ENCODE measurements at places on chromosomes 2 and 18. TPM values are rescaled to one million over a fixed set of nuclear protein-coding genes. Genes with fewer than 3 reads are reported as not detected.

DNA sequence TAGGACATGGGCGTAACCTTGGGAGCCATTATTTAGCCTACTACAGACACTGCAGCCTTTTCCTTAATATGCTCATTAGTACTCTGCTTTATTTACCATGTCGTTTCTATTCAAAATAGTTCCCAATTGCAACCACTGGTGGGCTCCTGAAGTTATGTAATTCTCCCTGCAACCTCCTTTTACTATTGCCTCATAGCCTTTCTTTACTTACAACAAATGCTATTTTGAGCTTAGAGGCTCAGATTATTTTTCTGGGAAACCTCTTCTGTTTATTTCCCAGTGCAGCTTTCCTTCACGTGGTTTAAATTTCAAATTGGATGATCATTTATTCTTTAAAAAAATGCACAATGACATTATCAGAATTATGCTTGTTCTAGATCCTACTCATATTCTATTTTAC lies 492.3 kb upstream of the TMEFF2 start:
- DNase-seq: no peak

DNA sequence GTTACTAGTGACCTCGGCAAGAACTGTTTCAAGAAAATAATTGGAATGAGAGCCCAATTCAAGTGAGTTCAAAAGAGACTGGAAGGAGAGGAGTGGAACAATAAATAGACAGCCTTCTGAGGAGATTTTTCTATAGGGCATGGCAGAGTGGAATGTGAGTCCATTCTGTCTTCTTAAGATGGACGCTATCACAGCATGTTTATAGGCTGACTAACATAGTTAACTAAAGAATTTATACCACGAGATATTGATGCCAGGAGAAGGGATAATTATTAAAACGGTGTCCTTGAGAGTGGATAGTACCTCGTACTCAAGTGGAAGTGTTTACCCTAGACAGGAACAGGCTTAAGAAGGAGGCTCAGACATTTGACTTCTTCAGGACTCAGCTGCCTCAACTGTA lies 143.5 kb upstream of the RBBP8 start:
- no peak for DNase-seq

DNA sequence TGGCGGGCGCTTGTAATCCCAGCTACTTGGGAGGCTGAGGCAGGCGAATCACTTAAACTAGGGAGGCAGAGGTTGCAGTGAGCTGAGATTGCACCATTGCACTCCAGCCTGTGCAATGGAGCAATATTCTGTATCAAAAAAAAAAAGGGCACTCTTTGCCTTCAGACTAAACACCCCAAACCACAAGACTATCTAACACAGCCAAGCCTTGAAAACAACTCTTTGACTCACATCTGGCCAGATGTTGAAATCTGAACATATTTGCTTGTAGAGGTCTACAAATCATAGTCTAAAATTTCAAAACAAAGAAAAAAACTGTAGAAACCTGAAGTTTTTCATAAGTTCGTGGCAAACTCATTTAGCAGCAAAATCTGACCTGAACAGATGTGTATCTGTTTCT lies 94.9 kb downstream of the FAM161A start:
- DNase-seq: no peak

DNA sequence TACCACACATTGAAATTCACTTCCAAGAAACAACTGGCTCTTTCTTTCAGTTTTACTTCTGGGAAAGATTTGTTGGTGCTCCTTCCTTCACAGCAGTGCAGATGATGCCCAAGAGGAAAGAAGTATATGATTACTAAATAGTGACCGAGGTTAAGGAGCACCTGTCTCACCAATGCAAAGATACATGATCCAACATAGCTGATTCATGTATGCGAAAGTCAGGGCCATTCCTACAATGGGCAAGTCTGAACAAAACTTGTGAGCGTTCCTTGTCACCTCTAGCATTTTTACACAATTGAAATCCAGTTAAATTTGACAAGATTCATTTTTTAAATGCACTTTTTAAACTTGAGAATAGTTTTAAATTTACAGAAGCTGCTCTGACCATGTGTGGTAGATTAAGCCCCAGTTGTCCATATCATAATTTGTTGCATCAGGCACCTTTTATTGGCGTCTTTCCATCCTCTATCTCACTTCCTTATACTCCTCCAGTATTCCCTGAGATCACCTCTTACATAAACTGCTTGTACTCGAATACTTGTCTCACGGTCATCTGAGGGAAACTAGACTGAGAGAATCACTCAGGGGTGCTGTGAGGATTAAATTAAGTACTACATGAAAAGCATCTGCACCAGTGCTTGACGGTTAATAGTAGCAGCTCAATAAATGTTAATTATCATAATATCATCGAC lies 438.8 kb upstream of the CDH20 start:
- no peak for DNase-seq

DNA sequence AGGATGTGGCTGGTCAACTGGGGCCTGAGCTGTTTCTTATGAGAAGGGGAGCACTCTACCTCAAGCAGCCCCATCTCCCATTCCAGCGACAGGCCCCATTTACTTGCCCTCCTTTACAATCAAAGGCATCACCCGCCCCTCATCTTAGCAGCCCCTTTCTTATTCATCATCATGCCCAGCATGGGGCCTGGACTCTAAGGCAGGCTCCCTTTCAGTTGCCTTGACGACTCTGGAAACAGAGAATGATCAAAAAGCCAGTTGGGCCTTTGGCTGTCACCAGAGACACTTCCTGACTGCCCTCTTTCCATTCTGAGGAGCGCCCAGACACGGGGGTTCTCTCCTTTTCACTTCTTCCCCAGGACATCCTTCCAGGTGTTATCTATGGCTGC lies 11.2 kb downstream of the CELF4 start:
- no peak for DNase-seq

DNA sequence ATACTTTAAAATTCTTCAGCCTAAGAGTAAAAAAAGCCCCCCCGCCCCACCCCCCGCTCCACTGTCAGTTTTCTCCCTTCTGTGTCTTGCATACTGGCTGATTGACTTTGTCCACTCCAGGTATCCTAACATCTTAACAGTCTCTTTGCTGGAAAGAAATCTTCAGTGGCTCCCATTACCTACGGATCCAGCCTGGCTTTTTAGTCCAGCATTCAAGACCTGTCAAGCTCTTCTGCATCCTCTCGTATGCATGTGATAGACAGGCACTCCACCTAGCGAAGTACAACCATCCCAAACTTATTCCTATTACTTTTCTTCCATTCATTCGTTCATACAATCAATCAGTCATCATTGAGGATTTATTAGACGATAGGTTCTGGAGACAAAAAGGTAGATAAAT lies 288.1 kb downstream of the MYCN start:
- no peak for DNase-seq

GRCh38 chr2:112756207-112756606 lies 8.2 kb downstream of the CKAP2L start:
- DNase-seq: no peak

DNA sequence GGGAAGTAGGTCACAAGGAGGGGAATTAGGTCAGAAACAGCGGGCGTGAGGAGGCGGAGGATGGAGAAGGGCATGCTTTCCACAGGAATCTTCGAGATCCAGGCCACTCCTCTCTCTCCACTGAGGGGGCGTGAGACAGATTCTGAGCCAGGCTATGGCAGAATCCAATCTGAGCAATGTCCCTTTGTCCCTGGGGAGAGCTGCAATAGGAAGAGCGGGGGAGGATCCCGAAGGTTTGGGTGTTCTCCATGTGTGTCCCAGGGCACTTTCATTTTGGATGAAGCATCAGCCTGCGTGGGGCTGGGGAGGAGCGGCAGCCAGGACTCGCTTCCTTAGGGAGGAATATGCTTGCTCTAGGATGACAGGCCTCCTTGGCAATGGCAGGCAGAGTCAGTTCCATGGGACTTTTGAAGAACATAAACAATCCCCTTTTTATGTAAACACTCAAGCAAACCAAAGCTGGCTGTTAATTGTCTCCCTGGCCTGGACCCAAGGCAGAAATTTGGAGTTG lies 84.0 kb downstream of the LIPG start:
- DNase-seq: peak; percentile 82

DNA sequence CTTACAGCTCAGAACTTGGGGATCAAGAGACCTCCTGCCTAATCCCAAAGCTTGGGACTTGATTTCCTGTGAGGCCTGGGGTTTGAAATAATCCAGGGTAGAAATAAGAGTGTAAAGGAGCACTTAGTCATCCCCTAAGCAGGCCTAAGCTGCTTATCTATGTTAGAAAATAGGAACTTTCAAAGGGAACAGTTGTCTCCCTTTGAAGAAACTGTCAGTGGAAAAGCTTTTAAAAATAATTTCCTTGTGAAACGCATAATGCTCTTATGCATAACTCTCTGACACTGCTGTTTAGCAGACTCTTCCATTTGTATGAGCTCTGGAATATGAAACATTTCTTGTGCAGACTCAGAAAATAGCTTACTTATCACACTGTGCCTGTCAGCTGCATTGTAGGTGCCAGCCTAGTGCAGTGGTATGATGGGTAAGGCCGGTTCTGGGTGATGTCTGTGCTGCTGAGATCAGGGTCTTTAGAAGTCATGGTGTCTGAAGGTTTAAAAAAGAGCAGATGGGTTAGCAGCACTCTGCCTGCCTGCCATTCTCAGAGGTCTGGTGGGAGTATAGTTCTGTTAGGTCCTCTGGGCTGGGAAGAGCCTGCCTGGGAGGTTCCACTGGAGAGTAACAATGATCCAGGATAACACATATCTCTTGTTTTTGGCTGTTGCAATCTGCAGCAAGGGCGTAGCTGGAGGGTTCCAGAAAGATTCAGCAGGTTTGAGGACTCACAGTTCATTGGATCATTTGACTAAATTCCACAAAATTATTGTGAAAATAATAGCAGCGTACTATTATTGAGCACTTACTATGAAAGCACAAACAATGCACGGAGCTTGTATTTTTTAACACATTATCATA lies 283.2 kb upstream of the MEX3C start:
- no peak for DNase-seq

The ERICH2 gene
- not detected for total RNA-seq

The TCF7L1 gene
- 9.3 TPM for total RNA-seq

The GLI2 gene
- 2.2 TPM for total RNA-seq

The SLC9A4 gene
- total RNA-seq: not detected
